Right atrium auricular region (tissue), 2 donors: ENCODE measurements at places on chromosomes 12 and 14. TPM values are rescaled to one million over a fixed set of nuclear protein-coding genes. Genes with fewer than 3 reads are reported as not detected.

GRCh38 chr14:89178800-89179535 is 238.1 kb downstream of the FOXN3 start:
- no peak for DNase-seq
- H3K27ac ChIP-seq: peak overlapping the region; percentile 15
- peaks cover 3% of the 10 kb centered on the region for H3K36me3 ChIP-seq

- H3K4me1 ChIP-seq: no peaks in the 10 kb centered on the region
- no peak overlapping the region for H3K4me3 ChIP-seq
- H3K27ac ChIP-seq: no peak overlapping the region
- H3K27me3 ChIP-seq: no peaks in the 10 kb centered on the region
- DNase-seq: no peak
- H3K36me3 ChIP-seq: no peaks in the 10 kb centered on the region
Measured at GRCh38 chr12:32265456-32265855, 133.9 kb upstream of the FGD4 start.

DNA sequence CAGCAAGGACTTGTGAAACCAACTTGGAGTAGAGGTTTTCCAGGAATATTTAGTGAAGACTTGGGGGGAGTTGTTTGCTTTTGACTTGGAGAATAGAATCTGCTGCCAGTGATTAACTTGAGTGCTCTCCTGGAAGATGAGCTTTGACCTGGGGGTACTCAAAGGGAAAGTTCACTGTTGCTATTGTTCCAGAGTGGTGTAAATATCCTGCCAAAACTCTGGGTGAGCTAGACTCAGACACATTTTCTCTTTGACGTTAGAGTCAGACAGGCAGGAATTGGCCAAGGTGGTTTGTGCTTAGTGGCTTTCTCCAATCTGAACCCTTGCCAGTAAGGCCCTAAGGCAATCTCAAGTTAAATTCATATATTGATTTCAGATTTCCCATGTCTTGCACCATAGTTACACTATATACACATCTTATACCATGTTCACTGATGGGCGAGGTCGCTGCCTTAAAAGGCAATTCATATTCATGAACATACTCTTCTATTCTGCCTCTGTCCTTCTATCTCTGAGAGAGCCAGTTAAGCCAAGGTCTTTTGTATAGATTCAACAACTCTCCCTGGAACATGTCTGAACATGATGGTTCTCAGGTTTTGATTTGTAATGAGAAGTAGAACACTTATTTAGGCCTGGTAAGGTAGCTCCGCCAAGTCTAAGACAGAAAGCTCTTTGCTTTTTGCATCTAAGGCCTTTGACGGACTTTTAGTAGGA is 204.6 kb upstream of the SLC38A2 start:
- no peaks in the 10 kb centered on the region for H3K36me3 ChIP-seq
- DNase-seq: no peak
- H3K4me1 ChIP-seq: peaks cover 22% of the 10 kb centered on the region
- H3K27ac ChIP-seq: no peak overlapping the region
- H3K4me3 ChIP-seq: no peak overlapping the region

DNA sequence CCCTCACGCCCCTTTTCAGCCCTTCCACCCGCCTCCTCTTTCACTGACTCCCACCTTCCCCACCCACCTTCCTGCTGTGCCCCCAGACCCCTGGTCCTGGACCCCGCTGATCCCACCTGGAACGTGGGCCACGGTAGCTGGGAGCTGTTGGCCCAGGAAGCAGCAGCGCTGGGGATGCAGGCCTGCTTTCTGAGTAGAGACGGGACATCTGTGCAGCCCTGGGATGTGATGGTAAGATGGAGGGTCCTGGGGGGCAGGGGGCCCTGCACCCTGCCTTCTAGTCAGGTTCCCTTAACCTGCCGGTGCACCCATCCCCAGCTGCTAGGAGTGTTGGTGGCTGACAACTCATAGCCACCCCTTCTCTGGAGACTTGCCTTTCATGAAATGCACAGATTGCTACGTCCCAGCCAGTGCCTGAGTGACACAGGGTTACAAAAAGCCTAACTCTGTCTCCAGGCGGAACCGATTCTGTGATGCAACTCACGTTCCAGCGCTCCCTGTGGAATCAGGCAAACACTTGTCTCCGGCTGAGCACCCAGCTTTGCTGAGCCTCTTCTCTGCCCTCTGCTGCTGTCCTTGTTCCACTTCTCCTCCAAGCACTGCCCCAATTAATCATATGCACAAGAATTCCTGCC is 15.0 kb upstream of the OAS2 start:
- H3K36me3 ChIP-seq: peaks cover 22% of the 10 kb centered on the region
- no peaks in the 10 kb centered on the region for H3K4me1 ChIP-seq
- H3K27ac ChIP-seq: no peak overlapping the region
- no peak overlapping the region for H3K4me3 ChIP-seq

DNA sequence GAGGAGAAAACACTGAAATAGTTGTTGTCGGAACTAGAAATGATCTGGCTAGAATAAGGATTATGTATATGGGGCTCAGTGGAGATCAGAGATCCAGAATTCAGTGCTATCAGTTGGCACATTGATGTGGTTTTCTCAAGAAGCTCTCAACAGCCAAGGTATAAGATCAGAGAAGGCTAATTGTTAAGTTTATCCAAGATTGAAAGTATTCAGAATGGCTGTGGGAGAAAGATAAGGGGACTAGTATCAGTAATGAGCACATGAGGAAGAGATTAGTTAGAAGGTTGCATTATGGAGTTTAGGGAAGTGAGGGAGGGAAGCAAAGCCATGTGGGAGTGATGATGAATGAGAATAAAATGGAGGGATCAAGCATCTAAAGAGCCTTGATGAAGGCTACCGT is 128.1 kb upstream of the MIS18BP1 start:
- H3K27ac ChIP-seq: no peak overlapping the region
- no peak for DNase-seq
- no peaks in the 10 kb centered on the region for H3K4me1 ChIP-seq
- no peaks in the 10 kb centered on the region for H3K27me3 ChIP-seq
- no peak overlapping the region for H3K4me3 ChIP-seq

DNA sequence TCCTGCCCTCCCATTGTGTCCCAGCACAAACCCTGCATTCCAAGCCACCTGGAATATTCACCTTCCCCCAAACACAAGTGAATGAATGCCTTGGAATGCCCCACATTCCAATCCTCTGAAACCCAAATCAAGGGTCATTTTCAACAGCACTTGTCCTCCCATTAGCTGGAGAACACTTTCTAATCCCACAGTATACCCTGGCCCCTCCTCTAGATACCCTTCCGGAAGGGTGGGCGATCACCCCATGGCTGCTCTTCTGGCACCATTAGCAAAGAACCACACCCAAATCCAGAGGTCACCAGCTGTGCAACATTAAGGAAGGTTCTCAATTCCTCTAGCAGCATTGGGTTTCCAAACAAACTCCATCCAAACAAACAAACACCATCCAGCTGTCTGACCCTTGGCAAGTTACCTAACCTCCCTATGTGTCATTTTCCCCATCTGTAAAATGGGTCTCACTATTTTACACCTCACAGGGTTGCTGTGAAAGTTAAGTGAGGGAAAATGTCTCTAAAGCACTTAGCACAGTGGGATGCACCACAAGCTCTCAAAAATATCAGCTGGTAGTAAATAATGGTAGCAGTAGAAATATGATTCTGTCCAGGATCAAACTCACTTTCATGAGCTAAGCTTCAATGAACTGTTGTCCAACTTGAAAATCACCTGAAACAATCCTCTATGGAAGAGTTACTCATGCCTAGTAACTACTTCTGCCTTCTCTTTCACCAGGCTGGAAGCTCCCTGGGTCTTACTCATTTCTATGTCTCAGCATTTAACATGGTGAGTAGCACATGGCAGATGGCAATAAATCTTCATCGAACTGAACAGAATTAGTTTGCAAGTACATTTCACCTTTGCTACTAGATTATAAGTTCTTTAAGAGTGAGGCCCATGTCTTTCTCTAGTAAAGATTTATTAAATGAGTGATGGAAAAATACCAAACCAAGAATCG is 5.3 kb downstream of the NUAK1 start:
- H3K36me3 ChIP-seq: no peaks in the 10 kb centered on the region
- no peak for DNase-seq
- H3K4me3 ChIP-seq: no peak overlapping the region

- DNase-seq: no peak
- no peak overlapping the region for H3K27ac ChIP-seq
- H3K36me3 ChIP-seq: no peaks in the 10 kb centered on the region
- H3K4me3 ChIP-seq: no peak overlapping the region
- H3K27me3 ChIP-seq: no peaks in the 10 kb centered on the region
Measured at GRCh38 chr12:102329883-102330282, 132.2 kb upstream of the PMCH start.

- DNase-seq: no peak
- no peaks in the 10 kb centered on the region for H3K4me1 ChIP-seq
- H3K27ac ChIP-seq: no peak overlapping the region
- H3K36me3 ChIP-seq: peaks cover 36% of the 10 kb centered on the region
- no peak overlapping the region for H3K4me3 ChIP-seq
Measured at GRCh38 chr14:73859145-73859544, 7.5 kb downstream of the PTGR2 start.

DNA sequence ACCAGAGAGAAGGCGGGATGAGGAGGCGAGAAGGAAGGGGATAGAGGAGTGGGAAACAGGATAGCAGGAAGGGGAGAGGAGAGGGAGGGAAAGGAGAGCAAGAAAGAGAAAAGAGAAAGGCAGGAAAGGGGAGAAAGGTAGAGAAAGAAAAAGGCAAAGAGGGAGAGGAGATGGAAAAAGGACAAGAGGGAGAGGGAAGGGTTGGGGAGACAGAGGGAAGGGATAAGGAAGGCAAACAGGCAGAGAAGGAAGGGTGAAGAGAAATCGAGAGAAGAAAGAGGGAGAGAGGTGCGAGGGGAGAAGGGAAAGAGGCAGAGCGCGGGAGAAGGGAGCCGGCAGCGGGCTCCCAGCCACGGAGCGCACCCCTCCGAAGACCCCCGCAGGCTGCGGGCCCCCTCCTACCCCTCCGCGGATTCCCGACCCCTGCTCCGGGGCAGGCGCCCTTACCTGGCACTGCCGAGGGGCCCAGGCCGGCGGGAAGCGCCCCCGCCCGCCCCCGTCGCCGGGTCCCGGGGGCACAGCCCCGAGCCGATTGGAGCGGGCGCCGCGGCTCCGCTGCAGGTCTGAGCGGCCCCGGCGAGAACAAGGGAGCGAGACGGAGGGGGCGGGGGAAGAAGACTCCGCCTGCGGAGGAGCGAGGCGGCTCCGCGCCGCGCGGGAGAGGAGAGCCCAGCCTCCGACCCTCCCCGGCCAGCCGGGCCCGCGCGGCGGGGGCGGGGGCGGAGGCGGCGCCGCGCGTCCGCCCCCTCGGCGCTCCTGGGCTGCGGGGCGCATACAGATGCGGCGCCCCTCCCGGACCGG is at the start of gene CDH24:
TSS of gene CDH24 (minus strand) at position 565 of the 801 bp plus-strand sequence. CDS start 1,787 bp downstream, outside the sequence.
- peak within 1 kb of the TSS; percentile 69 for H3K27ac ChIP-seq
- no peak for DNase-seq
- peaks cover 23% of the 10 kb centered on the region for H3K4me1 ChIP-seq
- H3K36me3 ChIP-seq: peaks cover 36% of the 10 kb centered on the region

DNA sequence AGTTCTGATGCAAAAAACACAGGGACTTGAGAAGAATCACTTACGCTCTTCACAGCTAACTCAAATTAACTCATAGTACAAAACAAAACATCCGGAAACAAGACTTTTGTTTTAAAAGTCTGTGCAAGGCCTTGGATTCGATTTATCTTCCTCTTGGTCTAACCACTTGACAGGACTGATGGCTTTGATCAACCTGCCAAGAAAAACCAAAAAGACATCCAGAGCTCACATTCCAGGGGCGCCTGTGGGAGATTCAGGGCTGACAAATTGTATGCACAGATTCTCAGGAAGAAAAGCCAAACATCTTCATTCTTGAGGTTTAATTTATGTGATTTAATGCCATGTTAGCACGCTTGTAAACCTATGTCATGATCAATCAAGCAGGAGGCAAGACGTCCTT is 129.1 kb upstream of the TMCC3 start:
- no peaks in the 10 kb centered on the region for H3K27me3 ChIP-seq
- H3K4me3 ChIP-seq: no peak overlapping the region
- no peak for DNase-seq

TTC8 gene
- 19.5 TPM for total RNA-seq

SIRT4 gene
- 3.1 TPM for total RNA-seq

SMAGP gene
- 3.8 TPM for total RNA-seq

SIX6 gene
- not detected for total RNA-seq
